ENCODE measurements at places on chromosomes 13 and 19. TPM values are rescaled to one million over a fixed set of nuclear protein-coding genes. Genes with fewer than 3 reads are reported as not detected.

Gene DLL3
- not detected for total RNA-seq

DNA sequence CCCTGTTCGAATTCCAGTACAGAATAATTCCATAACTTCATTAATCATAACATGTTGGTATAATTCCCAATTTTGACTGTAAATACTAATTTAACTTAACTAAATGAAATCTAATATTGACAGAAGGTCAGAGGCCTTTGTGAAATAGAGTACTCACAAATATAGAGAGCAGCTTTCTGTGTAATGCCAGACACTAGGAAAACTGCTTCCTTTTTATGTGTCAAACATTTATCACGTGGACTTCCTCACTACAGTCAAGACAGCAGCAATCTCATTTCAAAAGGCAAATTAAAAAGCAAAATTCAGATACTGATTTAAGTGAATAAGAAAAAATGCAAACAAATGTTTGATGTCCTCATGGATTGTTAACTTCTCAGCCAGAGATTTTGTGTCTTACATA, 13.1 kb downstream of the ITM2B start:
- no peak for DNase-seq

Gene IGSF23
- total RNA-seq: not detected

Gene MEIOSIN
- not detected for total RNA-seq

Gene ZNF208
- 10.8 TPM for total RNA-seq

Gene PSG1
- 4.6 TPM for total RNA-seq

DNA sequence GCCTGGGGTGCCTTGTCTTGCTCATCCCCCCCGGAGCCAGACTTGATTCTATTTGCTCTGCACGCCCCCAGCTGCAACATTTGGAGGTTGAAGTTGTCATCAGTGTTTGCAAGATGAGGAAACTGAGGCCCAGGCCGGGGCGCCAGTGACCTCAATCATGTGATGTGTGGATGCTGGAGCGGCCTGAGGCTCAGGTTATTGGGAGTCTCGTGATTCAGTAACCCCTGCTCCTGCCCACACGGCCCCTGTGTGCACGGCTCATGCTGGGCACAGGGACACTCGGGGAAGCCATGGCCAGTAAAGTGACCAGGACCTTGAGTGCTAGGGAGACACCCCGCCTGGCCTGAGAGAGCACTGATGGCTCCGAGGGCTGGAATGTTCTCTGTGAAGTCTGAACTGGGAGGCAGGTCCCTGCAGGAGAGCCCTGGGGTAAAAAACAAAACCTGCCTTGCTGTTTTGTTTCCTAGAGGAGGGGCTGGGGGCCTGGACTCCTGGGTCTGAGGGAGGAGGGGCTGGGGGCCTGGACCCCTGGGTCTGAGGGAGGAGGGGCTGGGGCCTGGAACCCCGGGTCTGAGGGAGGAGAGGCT, 1.9 kb downstream of the FGF21 start:
- no peak for DNase-seq

Gene SERTAD3
- 37.1 TPM for total RNA-seq

DNA sequence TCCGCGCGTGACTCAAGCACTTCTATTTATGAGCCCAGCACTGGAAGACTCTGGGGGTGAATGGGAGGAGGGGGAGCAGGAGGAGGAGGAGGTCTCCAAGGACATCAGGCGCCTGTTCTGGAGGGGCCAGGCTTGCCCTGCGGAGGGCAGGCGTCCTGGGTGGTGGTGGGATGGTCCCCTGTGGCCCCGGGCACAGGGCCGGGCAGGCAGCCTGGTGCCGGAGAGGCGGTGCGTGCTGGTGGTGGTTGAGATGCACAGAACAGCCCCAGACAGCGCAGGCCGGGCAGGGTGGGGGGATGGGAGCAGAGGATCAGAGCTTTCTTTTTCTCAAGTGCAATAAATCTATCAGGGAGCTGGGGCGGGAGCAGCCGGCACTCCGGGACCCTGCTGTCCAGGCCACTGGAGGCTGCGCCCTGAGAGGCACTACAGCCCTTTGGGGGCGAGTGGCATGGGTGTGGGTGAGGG, 14.0 kb downstream of the NKPD1 start:
- DNase-seq: no peak

GRCh38 chr13:46893221-46893740, 3.6 kb downstream of the HTR2A start:
- no peak for DNase-seq

DNA sequence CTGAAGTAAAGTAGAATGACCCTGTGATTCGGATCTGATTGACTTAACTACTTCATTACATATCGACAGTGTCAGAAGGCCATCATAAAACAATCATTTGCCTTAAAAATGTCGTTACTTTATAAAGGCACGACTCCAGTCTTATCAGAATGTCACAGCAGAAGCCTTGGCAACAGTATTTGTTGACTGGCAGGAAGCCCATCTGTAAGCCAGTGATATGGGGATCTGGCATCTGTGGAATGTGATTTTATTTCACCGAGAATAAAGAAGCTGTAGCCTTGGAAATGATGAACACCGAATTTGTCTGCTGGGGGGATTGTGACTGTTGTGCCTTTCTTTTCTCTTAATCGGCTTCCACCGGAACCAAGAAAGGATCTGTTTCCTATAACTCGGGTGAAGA, 362.5 kb downstream of the TDRD3 start:
- peak; percentile 71 for DNase-seq

GRCh38 chr13:40161931-40162330, 504.5 kb downstream of the FOXO1 start:
- no peak for DNase-seq

DNA sequence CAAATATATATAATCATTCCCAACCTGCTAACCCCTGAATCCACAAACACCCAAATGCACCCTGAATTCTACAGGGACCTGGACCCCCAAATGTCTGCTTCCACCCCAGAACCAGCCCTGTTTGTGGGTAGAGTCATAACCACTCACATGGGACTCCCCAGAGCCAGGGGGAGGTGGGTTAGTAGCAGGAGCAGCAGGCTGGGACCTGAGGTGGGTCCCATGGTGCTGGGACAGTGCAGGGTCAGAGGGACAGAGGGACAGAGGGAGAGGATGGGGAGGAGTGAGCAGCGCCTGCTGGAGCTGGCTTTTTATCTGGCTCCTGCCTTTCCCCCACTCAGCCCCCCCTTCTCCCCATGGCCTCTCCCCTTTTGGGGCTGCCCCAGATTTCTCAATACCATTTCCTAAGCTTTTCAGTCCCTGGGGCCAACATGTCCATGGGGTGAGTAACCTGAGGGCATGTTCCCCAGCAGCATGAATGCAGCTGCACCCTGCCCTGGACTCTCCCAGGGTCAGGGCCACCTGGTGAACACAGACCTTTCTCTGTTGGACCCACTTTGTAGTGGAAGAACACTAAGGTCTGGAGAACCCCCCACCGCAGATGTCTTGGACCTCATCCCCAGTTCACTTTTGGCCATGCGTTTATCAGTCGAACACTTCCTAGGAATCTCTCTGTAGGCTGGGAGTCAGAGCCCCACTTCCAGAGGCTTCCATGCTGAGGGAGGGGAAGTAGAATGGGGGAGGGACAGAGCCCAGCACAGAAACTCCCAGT, at the start of gene C3:
Gene C3, minus strand, starts transcription at position 282 of the 769 bp plus-strand sequence. Its CDS starts 61 bp downstream, at position 221.
- DNase-seq: peak; percentile 58

DNA sequence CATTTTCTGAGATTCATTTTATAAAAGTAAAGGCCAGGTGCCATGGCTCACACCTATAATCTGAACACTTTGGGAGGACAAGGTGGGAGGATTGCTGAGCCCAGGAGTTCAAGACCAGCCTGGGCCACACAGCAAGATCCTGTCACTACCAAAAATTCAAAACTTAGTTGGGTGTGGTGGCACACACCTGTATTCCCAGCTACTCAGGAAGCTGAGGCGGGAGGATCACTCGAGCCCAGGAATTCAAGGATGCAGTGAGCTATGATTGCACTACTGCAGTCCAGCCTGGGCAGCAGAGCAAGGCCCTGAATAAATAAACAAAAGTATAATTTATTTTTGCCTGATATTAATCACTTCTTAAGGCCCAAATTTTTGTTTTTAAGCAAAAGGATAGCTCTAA, 40.5 kb downstream of the DHRS12 start:
- no peak for DNase-seq

Data from umbilical cord (tissue), 2 donors.